H1 (cell line): ENCODE measurements at places on chromosomes 6 and 20. TPM values are rescaled to one million over a fixed set of nuclear protein-coding genes. Genes with fewer than 3 reads are reported as not detected.

The TMEM200A gene
- 12.9 and 13.9 TPM in 2 replicates for total RNA-seq

The JPH2 gene
- total RNA-seq: 1.3 and 1.5 TPM in 2 replicates

The ADGRG6 gene
- 4.2 and 6.2 TPM in 2 replicates for total RNA-seq

The PRKN gene
- 0.08 and 0.13 TPM in 2 replicates for total RNA-seq

The MYLK4 gene
- 0.13 and 0.17 TPM in 2 replicates for total RNA-seq

The SPATS1 gene
- not detected in 2 replicates for total RNA-seq

The EYS gene
- total RNA-seq: 0.13 TPM in 1 of 2 replicates, not detected in the other

- H3K4me3 ChIP-seq: no peak overlapping the region
- no peaks in the 10 kb centered on the region for H3K27me3 ChIP-seq
- DNase-seq: no peak
- H3K4me1 ChIP-seq: 0 out of 2 replicates have a peak, but pooled peaks cover 2% of the 10 kb centered on the region
- peaks cover 6% of the 10 kb centered on the region for H3K36me3 ChIP-seq
Observed at GRCh38 chr20:1377341-1377871, 15.4 kb downstream of the FKBP1A start.

DNA sequence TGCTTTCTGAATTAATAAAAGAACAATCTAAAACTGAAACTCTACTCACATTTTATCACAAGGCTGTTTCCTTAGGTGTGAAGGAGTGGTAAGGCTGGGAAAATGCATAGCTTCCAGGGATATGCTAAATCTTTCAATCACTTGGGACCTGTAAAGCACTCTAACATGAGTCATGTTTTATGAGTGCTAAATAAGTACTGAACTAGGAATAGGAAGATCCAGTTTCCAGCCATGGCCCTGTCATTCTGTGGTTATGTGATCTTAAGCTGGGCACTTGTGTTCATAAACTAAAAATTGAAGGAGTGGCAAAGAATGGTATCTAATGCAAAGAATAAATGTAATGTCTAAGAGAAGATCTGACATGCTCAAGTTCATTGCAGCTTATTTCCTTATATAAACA is 6.1 kb upstream of the TMEM200A start:
- no peak overlapping the region for H3K27ac ChIP-seq
- H3K4me1 ChIP-seq: no peaks in the 10 kb centered on the region
- H3K36me3 ChIP-seq: no peaks in the 10 kb centered on the region
- no peak for DNase-seq
- H3K4me3 ChIP-seq: no peak overlapping the region
- no peaks in the 10 kb centered on the region for H3K27me3 ChIP-seq

DNA sequence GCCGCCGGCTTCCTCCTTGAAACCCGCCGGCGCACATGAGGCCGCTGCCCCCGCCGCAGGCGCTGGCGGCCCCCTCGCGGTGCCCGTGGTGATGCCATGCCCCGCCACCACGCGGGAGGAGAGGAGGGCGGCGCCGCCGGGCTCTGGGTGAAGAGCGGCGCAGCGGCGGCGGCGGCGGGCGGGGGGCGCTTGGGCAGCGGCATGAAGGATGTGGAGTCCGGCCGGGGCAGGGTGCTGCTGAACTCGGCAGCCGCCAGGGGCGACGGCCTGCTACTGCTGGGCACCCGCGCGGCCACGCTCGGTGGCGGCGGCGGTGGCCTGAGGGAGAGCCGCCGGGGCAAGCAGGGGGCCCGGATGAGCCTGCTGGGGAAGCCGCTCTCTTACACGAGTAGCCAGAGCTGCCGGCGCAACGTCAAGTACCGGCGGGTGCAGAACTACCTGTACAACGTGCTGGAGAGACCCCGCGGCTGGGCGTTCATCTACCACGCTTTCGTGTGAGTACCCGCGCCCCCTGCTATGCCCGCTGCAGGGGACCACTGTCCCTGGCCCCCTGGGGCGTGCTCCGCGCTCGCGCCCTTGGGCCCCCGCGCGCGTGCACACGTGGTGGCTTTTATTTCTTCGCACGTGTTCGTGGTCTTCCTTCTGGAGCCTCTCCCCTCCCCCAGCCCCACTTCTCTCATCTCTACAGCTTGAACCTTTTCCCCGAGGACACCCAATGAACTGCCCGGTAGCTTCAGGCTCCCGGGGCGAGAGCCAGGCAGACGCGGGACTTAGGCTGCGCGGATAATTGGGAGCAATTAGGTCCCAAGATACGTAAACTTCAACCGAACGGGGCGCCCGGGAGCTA is 453 bp downstream of the KCNQ5 start:
- H3K36me3 ChIP-seq: no peaks in the 10 kb centered on the region
- H3K4me1 ChIP-seq: peaks cover 9% of the 10 kb centered on the region
- DNase-seq: peak; percentile 78
- H3K4me3 ChIP-seq: peak overlapping the region; percentile 64
- H3K27ac ChIP-seq: no peak overlapping the region

DNA sequence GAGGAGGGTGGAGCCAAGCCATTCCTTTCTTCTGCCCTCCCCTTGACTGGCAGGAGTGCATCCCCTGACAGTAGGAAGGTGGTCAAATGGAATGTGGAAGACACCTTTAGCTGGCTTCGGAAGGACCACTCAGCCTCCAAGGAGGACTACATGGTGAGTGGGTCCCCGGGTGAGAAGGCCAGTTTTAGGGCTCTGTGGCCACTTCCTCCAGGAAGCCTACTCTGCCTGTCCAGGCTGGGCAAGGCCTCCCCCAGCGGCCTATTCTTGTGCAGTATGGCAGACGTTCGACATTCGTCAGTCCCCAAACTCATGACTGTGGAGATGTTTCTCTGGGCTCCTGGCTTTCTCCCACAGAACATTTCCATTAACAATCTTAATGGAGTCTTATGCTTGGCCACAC is 9.1 kb downstream of the PCIF1 start:
- H3K36me3 ChIP-seq: peaks cover 73% of the 10 kb centered on the region
- H3K4me3 ChIP-seq: no peak overlapping the region
- H3K4me1 ChIP-seq: peaks cover 4% of the 10 kb centered on the region; the same call in 1 of the 2 replicates
- H3K27me3 ChIP-seq: no peaks in the 10 kb centered on the region
- DNase-seq: no peak
- H3K27ac ChIP-seq: no peak overlapping the region

GRCh38 chr6:27795697-27796494 is 116.3 kb downstream of the OR2B2 start:
- no peak overlapping the region for H3K27ac ChIP-seq
- DNase-seq: no peak

GRCh38 chr6:147382945-147383554 is 125.4 kb upstream of the SAMD5 start:
- H3K27ac ChIP-seq: no peak overlapping the region
- DNase-seq: no peak
- H3K4me3 ChIP-seq: no peak overlapping the region
- H3K27me3 ChIP-seq: no peaks in the 10 kb centered on the region
- H3K4me1 ChIP-seq: no peaks in the 10 kb centered on the region

DNA sequence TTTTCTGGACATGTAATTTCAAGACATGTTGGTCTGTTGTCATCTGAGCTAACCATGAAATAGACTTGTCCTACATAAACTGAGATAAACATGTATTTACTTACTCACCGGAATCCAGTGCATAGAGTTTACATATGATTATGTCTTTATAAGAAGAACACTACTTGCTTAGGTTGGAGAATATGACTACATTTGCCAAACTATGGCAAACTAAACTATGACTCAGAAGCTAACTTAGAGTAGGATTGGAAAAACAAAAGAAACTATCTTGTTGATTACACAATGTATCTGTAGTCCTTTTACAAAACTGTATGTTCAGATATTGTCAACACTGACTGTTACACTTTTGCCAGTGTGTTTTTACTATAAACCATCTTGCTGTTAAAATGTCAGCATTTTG is 113.3 kb downstream of the CRYBG1 start:
- no peak for DNase-seq
- H3K36me3 ChIP-seq: no peaks in the 10 kb centered on the region
- H3K4me1 ChIP-seq: no peaks in the 10 kb centered on the region
- H3K4me3 ChIP-seq: no peak overlapping the region
- H3K27ac ChIP-seq: no peak overlapping the region

GRCh38 chr6:7112741-7113313 is 5.1 kb downstream of the RREB1 start:
- H3K36me3 ChIP-seq: no peaks in the 10 kb centered on the region
- H3K27me3 ChIP-seq: peaks cover 2% of the 10 kb centered on the region; the same call in 1 of the 2 replicates
- peaks cover 6% of the 10 kb centered on the region for H3K4me1 ChIP-seq
- DNase-seq: no peak
- H3K4me3 ChIP-seq: no peak overlapping the region

- H3K4me1 ChIP-seq: no peaks in the 10 kb centered on the region
- H3K36me3 ChIP-seq: no peaks in the 10 kb centered on the region
- no peaks in the 10 kb centered on the region for H3K27me3 ChIP-seq
- H3K4me3 ChIP-seq: no peak overlapping the region
- no peak overlapping the region for H3K27ac ChIP-seq
Observed at GRCh38 chr6:20840675-20841074, 306.4 kb downstream of the CDKAL1 start.

DNA sequence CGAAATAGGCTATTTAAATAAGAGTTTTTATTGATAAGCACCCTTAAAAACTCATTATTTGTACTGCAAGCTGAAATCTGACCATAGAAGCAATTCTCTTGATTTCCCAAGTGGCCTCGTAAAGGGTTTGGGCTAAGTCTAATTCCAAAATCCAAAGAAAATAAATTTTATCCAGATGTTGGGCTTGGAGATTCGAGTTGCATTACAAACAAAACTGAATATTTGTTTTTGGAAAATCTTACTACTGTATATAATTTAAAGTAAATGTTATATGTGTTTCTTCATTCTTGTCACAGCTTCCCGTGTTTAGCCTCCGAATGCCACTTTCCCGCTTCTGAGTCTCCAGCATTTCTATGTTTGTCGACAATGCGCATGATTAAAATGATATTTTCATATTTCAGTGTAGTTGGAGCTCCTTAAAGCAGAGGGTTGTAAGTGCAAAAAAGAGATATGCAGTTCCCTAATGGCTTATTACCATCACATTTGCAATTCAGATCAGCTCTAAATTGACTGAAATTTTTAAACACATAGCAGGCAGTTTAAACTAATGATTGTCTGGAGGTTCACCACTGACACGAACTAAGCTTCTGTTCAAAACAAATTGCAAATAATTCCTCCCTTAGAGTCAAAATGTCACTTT is 47.0 kb downstream of the PRL start:
- H3K27ac ChIP-seq: 0 out of 2 replicates have a peak overlapping the region, but pooled peaks have one; percentile 17
- no peak for DNase-seq
- H3K4me1 ChIP-seq: peaks cover 5% of the 10 kb centered on the region
- no peaks in the 10 kb centered on the region for H3K36me3 ChIP-seq
- H3K4me3 ChIP-seq: no peak overlapping the region

GRCh38 chr6:76706631-76707030 is 634.2 kb upstream of the IMPG1 start:
- H3K4me1 ChIP-seq: no peaks in the 10 kb centered on the region
- no peak for DNase-seq
- no peak overlapping the region for H3K4me3 ChIP-seq
- H3K27ac ChIP-seq: no peak overlapping the region
- H3K36me3 ChIP-seq: no peaks in the 10 kb centered on the region

DNA sequence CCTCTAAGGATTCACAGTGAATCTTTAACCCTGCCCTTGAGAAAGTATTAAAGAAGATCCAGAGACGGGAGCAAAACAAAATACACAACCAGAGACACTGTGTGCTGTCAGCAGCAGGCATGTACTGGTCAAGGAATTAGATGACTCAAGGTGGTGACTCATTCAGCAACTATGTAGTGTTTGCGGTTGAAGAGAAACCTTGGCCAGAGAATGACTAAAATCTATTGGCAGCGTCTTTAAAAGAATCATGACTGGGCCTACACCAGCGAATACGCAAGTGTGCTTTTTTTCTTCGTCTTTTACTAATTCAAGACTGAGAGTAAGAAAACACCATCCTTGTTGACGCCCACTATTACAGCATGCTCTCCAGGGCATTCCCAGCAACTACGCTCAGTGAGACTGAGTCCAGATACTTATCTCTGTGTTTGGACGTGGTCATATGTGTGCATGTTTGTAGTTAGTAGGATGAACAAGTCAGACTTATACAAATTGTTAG is 72.4 kb upstream of the BACH2 start:
- DNase-seq: no peak
- no peaks in the 10 kb centered on the region for H3K36me3 ChIP-seq
- H3K4me3 ChIP-seq: no peak overlapping the region
- H3K4me1 ChIP-seq: peaks cover 8% of the 10 kb centered on the region; the same call in 1 of the 2 replicates
- no peaks in the 10 kb centered on the region for H3K27me3 ChIP-seq
- H3K27ac ChIP-seq: no peak overlapping the region
